ENCODE measurements at places on chromosomes 11 and 22.

DNA sequence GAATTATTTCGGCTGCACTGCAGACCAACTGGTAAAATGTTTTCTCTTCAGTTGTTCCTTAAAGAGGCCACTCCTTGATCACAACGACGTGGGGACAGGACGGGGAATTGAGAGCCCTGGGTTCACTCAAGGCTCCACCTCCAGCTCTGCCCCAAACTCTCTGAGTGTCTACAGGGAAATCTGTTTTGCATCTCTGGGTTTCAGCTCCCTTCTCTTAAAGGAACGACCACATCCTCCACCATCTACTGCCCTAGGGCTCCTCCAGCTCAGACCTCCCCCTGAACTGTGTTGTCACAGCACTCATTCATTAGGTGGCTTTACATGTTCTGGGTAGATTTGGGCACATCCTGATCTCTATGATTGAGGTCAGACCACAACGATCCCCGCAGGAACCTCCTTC, 5.1 kb upstream of the PPFIA1 start:
- no peak for DNase-seq

DNA sequence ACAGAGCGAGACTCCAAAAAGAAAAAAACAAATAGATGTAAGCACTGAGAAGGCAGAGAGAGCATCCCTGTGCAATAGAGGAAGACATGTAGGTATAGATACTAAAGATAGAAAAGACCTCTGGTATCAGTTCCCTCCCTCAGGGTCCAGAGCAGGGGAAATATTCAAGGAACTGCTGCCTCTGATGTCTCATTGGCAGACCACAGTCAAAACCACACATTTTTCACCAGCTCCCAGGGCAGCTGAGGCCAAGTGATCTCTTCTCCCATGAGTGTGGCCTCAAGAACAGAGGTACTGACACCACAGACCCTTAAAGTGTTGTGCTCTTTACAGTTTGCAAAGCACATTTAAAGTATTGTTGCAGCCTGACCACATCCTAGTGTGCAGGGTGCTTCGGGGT, 288.5 kb downstream of the NTM start:
- no peak for DNase-seq

DNA sequence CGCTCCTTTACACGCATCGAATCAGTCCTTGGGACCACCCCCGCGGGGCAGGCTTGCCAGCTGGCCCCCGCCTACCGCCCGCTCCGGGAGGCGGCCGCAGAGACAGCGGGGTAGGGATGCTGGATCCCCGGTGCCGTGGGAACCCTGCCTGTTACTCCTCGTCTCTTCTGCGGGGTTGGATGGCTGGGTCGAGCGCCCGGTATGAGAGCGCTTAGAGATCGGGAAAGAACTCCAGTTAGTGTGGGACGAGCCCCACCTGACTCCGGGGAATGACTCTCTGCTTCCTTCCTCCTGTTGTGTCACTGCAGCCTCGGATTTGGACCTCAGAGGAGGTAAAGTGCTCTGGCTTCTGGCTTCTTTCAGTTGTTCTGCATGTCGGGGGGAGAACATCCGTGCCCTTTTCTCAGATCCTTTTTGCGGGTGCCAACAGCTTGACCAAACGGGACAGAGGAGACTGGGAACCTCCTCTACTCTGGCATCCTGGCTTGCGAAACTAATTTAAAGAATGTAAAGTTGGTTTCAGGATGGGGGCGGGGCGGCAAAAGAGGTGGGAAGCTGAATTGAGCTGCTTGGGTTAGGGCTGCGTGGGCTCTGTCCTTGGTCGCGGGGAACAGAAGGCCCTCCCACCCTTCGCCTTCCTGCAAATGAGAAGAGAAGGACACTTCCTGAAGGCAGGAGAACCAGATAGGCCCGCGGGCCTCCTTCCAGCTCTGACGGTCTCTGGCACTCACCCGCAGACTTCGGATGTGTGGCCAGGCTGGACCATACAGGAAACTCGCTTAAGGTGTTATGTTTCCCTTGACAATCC, 938 bp downstream of the LAYN start:
- no peak for DNase-seq

DNA sequence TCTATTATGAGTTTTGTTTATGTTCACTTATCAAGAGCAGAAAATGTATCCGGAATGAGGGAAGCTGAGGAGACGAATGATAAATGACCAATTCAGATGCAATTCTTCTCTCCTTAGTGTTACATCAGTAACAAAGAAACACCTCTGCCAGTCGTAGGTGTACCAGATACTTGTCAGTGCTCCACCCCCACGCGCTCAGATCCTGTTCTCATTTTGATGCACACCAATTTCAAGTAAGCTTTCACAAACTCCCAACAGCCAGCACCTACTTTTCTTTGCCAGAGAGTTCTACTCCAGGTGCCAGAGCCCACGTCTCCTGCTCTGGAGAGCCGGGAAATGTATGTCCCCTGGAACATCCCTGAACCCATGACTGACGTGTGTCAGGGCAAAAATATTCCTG, 43.7 kb downstream of the OR8B12 start:
- DNase-seq: no peak

DNA sequence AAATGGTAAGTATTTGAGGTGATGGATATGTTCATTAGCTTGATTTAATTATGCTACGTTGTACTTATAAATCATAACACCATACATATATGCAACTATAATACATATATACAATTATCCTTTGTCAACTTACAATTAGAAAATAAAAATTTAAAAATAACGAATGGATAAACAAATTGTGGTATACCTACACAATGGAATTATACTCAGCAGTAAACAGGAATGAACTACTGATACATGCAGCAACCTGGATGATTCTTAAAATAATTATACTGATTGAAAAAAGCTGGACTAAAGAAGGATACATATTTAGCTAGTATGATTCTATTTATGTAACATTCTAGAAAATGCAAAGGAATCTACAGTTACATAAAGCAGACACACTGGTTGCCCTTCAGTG, 425.7 kb downstream of the DYNC2H1 start:
- no peak for DNase-seq

GRCh38 chr11:118109231-118109630, 22.5 kb upstream of the SMIM35 start:
- DNase-seq: no peak

- DNase-seq: no peak
Observed at GRCh38 chr11:43992834-43993637, 50.6 kb downstream of the C11orf96 start.
